ENCODE measurements at places on chromosomes 4 and X.

- DNase-seq: peak; percentile 20
These were observed 45.3 kb upstream of the KCTD8 start for GRCh38 chr4:44493924-44494323.

DNA sequence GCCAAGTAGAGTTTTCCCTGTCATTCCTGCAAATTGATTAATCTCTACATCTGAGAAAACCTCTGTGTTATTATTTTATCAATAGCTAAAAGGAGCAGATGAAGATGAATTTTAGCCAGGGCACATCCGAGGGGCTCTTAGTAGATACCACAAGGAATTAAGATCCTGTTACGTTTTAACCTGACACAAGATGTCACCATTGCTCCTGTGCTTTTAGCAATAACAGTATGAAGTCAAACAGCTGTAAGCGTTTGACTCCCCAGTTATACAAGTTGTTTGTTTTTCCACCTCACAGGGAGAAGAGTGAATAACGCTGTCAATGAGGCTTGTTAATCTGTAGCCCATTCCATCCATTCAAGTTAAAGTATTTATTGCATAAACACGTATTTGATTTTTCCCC lies 76.0 kb upstream of the AP1S2 start:
- no peak for DNase-seq

GRCh38 chrX:17633546-17633945 lies 103.7 kb upstream of the SCML1 start:
- DNase-seq: no peak

DNA sequence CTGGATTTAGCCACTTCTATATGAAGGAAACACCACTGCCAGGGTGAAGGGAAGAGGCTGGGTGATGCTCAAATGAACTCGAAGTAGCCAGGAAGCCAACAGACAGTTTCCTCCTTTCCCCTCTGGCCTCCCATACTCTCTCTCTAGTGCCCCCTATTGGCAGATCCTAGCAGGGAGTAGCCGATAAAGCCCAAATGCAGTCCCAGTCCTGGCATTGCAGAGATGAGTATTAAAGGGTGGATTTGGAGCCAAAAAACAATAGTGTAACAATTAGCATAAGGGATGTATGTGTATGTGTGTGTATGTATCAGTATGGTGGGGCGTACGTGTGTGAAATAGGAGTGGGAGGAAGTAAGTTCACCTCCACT lies 213.8 kb upstream of the LDB2 start:
- no peak for DNase-seq

GRCh38 chr4:38373375-38373774 lies 290.6 kb upstream of the KLF3 start:
- DNase-seq: no peak

DNA sequence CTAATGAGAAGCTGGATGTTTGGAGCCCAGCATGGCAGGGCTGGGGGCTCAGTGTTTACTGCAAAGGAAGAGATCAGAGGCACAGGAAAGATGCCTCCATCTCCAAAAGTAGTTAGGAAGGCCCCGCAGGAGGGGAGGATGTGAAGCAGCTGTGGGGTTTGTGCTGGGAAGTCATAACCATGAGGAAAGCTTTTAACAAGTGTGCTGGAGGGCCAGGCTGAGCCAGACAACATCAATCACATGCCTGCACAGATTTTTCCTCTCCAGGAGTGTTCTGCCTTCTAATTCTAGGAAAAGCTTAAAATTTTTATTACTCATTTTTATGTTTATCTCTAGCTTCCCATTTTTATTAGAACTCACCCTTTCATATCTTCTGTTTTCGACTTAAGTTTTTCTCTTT lies 65.4 kb downstream of the GPR82 start:
- no peak for DNase-seq

DNA sequence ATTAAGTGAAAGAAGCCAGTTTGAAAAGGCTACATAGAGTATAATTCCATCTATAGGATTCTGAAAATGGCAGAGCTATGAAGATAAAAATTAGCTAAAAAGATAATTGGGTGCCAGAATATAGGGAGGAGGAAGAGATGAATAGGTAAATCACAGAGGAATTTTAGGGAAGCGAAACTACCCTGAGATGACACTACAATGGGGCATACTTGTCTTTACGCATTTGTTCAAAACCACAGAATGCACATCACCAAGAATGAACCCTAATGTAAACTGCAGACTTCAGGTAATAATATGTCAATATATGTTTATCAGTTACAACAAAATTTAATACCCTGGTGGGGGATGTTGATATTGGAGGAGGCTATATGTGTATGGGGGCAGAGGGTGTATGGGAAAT lies 1342.9 kb downstream of the ADGRL3 start:
- DNase-seq: no peak

GRCh38 chrX:85243761-85244449 lies at the start of the genes SATL1 and ZNF711:
Gene SATL1, minus strand, starts transcription at chrX:85243779. Its CDS starts 134,811 bp downstream, at chrX:85108968.
Gene ZNF711, plus strand, starts transcription at chrX:85243991. Its CDS starts 3,582 bp downstream, at chrX:85247573.
- DNase-seq: no peak

DNA sequence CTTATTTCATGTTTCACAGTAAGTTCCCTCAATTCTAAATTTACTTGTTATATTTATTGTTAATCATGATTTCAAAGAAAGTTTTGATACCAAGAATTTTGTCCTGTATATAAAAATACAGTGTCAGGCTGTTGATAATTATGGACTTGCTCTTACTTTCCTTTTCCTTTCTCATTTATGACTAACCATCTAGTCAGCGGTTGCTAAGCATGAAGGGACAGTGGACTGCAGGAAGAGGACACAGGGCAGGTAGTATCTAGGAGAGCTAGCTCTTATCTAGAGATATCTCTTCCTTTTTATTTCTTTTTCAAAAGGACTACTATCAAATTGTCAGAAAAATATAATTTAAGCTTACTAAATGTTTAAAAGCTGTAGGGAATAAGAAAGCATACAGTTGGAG lies 1.6 kb downstream of the OPRPN start:
- no peak for DNase-seq

DNA sequence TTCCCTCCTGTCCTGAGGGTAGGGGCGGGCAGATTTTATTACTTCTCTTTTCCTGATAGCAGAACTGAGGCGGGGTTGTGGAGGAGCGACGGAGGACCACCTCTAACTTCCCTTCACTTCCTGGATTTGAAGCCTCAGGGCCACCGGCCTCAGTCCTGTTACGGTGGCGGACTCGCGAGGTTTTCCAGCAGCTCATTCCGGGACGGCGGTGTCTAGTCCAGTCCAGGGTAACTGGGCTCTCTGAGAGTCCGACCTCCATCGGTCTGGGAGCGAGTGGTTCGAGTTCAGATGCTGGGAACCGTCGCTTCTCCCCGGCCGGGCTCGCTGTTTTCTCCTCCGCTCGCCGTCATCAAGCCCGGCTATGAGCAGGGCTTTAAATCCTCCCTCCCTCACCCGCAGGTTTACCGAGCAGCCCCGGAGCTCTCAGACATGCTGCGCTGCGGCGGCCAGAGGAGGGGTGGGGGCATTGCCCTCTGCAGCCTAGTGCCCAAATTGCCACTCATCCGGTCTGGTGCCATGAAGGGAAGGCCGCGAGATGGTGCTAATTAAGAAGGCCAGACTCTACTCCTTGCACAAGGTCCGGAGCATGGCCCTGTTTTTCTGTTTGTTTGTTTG lies 23.3 kb downstream of the HAND2 start:
- no peak for DNase-seq

DNA sequence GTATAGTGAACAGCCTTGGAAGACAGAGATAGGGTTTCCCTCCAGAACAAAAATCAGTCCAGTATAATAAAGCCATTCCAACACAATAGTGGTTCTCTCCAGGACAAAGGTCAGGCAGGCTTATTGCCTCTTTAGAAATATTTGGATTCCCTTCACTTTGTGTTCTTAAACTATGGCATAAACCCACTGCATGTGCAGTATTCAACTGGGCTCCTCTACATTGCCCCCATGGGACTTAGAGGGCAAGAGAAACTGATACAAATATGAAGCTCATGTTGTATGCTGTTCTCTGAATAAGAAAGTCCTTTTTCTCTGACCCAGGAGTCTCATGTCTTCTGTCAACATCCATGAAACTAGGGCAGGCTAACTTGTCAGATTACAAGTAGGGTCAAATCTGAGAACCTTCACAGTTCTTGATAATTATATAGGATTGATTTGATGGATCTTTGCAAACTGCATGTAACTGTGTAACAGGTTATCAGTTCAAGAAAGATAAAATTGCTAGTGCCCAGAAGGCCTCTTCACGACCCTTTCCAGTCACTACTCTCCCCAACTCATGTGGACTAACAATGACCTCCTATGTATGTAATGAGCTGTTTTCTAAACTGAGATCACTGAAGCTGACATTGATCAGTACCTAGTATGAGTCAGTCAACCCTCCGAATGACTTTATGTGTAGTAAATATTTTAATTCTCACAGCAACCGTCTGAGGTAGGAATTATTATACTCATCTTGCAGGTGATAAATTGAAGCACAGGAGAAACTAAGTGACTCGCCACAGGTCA lies 31.9 kb upstream of the FAM9C start:
- DNase-seq: no peak

DNA sequence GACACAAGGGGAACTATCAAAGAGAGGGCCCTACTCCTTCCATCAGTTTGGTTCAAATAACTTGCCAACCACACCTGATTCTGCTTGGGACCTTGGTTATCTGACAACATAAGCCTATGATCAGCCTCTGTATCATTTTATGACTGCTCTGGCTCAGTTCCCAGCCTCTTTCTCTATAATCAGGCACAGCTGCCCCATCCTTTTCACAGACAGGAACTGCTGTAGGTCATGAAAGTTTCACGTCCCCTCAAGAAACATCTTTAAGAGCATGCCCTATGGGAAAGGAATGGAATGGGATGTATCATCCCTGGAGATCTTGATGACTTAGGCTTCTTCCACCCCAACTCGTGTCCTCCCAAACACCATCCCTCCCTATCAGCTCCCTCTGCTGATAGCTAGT lies 243.4 kb downstream of the AR start:
- no peak for DNase-seq

- no peak for DNase-seq
These were observed 131.7 kb upstream of the FAM47B start for GRCh38 chrX:34810916-34811315.

GRCh38 chr4:80438016-80438415 lies 102.5 kb downstream of the CFAP299 start:
- DNase-seq: no peak

DNA sequence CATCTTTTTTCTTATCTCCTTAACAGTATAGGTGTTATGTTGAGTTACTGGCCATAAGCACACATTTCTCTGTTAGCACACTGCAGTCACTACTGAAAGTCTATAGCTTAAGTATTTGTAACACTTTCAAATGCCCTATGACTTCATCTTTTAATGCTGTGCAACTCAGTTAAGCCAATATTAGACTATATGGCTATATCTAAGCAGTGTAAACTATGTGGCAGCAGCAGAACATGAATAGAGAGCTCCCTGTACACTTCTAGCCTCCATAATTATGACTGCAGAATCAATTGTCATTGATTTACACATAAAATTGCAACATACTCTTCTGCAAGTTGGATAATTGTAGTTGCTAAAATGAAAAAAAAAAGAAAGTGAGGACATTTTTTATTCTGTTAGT lies 250.3 kb downstream of the EPHA5 start:
- no peak for DNase-seq

GRCh38 chrX:37677765-37678164 lies 7.8 kb upstream of the XK start:
- no peak for DNase-seq

DNA sequence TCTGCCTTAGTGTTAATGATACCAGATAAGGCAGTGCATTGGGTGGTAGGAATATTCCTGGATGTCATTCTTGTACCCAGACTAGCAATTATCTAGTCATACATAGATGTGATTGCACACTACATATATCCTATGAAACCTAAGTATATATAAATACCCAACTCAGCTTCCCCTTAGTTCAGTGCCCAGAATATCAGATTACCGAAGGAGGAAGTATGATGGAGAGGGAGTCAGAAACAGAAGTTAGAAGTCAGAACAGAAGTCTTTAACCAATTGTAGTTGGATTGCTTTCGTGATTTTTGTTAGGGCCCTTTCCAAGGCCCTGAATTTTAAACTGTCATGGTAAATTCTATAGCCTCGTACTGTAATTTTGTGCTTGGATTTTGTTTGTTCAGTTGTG lies 42.9 kb downstream of the MOB1B start:
- DNase-seq: peak; percentile 64

GRCh38 chr4:55928846-55929245 lies 19.9 kb upstream of the CEP135 start:
- DNase-seq: no peak

GRCh38 chrX:31057691-31058090 lies 14.2 kb downstream of the FTHL17 start:
- DNase-seq: no peak

- no peak for DNase-seq
These were observed 71.3 kb upstream of the FBXW7 start for GRCh38 chr4:152607178-152607577.

GRCh38 chr4:27790911-27791310 lies 930.3 kb downstream of the STIM2 start:
- no peak for DNase-seq

- DNase-seq: no peak
These were observed 10.0 kb upstream of the HS6ST2 start for GRCh38 chrX:132968296-132968949.

DNA sequence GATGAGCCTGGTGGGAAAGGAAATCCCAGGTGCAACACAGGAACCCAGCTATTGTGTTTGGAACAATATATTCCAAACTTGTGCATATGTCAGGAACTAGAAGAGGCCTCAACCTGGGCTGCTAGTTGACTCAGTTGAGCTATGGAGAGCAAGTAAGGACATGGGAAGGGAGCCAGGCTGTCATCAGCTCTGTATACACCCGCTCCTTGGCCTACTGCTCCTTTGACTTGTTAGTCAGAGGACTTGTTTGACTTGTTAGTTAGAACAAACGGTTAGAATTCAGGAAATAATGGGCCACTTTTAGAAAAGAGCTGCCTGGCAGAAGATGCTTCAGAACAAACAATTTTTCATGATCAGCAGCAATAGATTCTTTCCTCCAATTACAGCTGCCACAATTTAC lies 76.4 kb downstream of the CBLL2 start:
- no peak for DNase-seq

DNA sequence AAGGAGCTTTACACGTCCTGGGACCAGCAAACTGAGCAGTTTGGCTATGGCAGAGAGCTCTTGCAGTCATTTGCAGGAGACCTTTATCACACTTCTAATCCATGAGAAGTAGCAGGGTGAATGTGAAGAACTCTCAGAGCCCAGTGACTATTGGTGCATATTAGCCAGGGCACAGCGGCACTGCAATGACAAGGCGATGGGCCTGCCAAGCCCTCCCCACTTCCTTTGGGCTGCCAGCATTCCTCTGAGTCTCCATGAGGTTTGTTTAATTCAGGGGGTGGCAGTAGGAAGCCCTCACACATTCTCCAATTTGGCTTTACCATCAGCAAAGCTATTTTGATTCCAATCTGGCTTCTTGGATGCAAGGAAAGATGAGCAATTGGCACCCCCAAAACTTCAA lies 79.2 kb upstream of the TSPAN7 start:
- no peak for DNase-seq

GRCh38 chr4:22744478-22745062 lies 51.8 kb downstream of the GBA3 start:
- DNase-seq: no peak

Data from AML-193 (cell line).